ENCODE measurements at places on chromosomes 13 and 19.

DNA sequence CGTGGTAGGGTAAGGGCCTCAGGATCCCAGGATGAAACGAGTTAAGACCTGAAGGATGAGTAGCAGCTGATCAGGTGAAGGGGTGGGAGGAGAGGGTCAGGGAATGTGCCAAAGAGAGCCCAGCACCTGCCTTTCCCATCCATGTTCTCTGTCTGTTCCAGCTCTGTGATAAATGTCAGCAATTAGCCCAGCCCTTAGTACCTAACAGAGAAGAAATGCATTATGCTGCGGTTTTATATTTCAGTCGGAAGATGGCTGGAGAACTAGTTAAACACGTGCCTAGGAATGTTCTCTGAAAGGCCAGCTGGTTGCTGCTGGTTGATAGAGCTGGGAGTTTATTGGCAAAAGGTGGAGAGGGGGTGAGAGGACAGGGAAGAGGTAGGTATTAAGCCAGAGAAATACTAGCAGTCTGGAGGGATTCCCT lies 268.2 kb downstream of the SHISA2 start:
- DNase-seq, result no peak

- DNase-seq, result no peak
Measured at GRCh38 chr13:112895521-112896465, 73.2 kb upstream of the MCF2L start.

DNA sequence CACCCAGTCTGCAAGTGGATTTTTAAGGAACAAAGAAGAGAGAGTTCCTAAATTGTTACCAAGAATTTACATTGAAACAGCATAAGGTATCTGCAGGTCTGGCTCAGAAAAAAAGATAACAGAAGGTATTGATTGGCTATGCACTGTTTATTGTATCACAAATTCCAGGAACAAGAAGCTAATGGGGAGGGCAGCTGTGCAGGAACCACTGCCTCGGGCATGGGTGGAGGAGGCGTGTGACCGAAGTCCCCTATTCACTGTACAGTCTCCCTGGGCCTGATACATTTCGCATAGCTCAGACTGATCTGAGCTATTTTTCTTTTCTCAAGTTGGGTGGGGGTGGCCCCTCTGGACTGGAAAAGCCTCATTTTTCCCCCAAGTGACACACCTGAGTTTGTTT lies 11.7 kb downstream of the NECTIN2 start:
- DNase-seq, result no peak

DNA sequence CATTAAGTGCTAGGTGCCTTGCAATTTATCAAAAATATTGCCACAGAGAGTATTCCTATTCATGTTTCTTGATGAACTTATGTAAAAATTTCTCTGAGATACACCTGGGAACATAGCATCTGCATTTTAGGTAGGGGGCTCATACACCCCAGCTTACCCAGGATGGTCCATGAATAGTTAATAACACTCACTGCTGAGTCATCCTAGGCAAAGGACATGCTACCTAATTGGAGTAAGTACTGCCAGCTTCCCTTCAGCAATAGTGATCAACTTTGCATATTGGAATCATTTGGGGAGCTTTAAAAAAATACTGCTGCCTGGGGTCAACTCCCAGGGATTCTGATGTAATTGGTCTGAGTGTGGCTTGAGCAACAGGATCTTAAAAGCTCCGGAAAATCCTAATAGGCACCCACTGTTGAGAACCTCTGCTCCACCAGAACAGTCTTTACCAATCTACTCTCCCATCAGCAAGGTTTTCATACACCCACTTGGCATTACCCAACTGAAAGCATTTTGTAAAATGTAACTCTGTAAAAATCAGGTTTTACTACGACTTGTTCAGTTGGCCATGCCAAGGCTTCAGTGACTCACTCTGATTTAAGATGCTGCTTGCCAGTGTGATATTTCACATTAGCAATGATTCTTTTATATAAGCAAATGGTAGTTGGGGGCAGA lies 67.2 kb upstream of the FNDC3A start:
- DNase-seq, result no peak

DNA sequence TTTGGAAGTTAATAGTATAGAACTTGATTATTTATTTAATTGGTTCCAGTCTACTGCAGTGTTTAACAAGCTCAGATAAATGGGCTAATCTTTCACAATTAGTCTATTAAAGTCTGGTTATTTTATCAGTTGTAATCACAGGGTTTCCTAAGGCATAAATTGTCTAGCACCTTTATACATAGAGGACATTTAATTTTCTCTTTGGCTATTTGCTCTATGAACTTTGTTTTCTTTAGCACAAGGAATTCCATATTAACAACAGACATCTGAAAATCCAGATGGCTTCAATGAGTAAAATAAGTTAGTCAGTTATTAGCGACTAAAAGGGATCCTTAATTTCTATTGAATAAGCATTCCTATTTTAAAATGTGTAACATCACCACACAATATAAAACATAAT lies 1350.8 kb upstream of the SLC10A2 start:
- DNase-seq, result no peak

DNA sequence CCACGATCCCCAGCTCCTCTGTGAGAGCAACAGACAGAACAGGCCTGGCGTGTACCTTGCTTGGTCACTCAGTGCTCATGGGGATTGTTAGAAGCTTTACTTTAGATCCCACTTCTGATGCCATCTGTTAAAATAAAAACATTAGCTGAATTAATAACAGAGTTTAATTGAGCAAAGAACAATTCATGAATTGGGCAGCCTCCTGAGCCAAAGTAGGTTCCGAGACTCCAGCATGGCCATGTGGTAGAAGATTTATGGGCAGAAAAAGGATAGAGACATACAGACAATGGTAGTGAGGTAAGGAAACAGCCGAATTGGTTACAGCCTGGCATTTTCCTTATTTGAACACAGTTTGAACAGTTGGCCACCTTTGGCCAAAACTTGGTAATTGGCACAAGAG lies 223.9 kb upstream of the TRPC4 start:
- no peak for DNase-seq

DNA sequence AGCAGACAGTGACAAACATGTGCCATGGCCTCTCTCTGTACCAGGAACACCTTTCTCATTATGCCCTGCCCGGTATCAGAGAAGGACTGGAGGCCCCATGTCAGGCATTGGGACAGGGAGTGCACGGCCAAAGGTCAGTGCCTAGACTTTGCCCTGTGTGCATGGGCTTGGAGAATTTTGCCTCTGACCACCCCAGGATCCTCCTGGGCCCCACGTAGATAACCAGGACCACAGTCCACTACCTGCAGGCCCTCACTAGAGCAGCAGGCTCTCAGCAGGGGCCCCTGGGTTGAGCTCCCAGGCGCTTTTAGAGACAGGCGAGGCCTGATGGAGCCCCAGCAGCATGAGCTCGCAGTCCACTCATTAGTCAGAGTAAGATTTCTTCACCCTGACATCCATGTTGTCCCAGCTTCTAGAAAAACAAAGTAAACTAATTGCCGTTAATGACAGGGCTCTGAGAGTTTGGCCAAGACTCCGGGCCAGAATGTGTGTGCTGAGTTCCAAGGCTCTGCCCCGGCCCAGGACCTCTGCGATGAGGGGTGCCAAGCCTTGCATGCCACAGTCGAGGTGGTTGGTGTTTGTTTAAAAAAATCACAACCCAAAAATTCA lies 42.7 kb downstream of the CAPN12 start:
- no peak for DNase-seq

DNA sequence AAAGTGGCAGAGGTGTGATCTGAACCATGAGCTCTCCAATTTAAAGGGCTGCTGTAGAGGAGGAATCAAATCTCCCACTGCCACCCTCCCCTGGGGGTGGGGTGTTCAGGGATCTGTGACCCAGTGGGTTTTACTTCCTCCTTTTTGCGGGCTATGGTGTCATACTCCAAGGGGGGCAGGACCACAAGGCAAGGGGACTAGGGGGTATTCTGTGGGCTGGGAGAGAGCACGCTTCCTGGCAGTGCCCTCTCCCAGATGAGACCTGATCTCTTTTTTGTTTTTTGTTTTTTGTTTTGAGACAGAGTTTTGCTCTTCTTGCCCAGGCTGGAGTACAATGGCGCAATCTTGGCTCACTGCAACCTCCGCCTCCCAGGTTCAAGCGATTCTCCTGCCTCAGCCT lies 10.3 kb downstream of the PLD3 start:
- DNase-seq, result no peak

GRCh38 chr19:47302249-47302648 lies 7.4 kb upstream of the C5AR1 start:
- no peak for DNase-seq

GRCh38 chr19:13937479-13938300 lies 527 bp downstream of the PODNL1 start:
- DNase-seq, result no peak

DNA sequence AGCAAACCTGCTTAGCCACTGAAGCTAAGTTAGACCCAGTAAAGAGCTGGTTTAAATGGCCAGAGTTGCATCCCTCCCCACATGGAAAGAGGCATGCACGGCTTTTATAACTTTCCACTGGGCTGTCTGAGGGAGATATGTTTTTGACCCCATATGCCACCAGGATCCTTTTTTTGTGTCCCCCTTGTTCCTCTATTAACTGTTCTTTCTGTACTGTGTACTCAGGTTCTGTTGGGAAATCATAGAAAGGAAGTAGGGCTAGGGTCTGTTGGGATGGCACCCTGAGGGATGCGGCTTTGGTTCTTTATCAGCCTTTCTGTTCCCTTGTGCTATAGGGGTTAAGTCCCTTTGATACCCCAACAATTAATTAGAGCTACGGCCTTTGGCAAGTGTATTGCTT lies 12.2 kb upstream of the TM9SF2 start:
- no peak for DNase-seq

- peak; percentile 71 for DNase-seq
Measured at GRCh38 chr19:20423381-20424197, 142.0 kb downstream of the ZNF737 start.

- DNase-seq, result no peak
Measured at GRCh38 chr13:101307181-101307701, 109.1 kb downstream of the NALCN start.

GRCh38 chr19:1266129-1266915 lies 2.8 kb upstream of the CIRBP start:
- no peak for DNase-seq

DNA sequence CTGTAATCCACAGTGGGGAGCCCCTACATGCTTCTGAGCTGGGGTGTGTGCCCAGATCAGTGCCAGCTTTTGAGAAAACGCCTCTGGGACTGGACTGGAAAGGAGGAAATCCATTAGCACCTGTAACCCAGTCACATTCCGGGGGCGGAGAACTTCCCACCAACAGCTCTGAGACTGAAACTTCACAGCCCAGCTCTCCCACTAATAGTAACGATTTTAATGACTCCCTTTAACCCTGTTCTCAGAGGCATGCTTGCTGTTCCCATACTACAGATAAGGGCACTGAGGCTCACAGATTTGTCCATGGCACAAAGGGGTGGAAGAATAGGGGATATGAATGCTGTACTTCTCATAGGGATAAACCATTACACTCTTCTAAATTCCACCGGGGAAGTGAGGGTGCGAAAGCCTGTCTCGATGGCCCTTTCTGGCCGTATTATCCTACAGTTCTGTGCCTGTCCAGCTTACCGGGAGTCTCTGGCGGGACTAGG lies 851 bp downstream of the FBXO46 start:
- DNase-seq, result no peak

- DNase-seq, result no peak
Measured at GRCh38 chr13:41497436-41497835, 40.1 kb downstream of the RGCC start.

GRCh38 chr13:77521595-77522367 lies 13.7 kb upstream of the SCEL start:
- DNase-seq, result no peak

DNA sequence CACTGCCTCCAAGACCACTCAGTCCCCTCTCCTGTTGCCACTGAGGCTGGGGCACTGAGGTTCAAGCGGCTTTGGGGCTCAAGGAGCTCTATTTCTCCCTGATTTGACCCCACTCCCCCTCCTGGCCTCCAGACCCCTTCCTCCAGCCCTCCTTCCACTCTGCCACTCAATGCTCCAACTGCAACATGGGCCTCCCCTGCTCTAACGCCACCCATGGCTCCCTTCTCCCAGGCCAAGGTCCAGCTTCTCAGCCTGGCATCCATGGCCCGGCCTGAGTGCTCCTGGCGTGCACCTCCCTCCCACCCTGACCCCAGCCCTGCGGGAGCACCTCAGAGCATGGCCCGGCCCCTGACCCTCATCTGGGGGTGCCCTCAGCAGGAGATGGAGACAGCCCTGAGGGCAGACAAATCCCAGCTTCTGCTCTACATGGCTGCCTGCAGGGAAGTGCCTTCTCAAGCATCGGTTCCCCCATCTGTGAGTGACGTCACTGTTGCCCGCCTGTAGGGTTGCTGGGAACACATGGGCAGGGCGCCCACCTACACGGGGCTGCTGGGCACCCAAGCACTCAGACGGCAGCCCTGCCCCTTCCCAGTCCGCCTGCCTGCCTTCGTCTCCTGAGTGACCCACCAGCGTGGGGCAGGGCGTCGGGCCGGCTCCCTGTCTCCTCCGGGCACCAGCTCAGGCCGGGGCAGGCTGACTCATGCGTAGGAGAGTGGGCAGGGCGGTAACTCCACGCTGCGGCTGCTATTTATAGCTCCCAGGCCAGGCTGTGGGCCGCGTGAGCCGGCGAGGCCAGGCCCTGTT lies 1.6 kb upstream of the DIRAS1 start:
- DNase-seq, result no peak

DNA sequence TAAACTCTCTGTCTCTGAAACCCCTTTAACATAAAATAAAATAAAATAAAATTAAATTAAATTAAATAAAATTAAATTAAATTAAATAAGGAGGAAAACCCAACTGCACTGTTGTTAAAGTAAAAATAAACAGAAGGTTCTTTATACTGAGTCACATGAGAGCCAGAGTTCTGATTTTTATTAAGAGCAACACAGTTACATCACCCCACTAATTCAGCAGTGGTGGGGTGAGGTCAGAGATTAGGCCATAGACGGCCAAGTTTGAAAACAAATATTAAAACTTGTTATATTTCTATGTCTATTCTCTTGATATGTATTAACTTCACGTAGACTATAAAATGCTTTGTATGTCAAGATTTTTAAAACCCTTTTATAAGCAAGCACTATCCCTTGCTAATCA lies 59.5 kb downstream of the MYCBP2 start:
- DNase-seq, result no peak

DNA sequence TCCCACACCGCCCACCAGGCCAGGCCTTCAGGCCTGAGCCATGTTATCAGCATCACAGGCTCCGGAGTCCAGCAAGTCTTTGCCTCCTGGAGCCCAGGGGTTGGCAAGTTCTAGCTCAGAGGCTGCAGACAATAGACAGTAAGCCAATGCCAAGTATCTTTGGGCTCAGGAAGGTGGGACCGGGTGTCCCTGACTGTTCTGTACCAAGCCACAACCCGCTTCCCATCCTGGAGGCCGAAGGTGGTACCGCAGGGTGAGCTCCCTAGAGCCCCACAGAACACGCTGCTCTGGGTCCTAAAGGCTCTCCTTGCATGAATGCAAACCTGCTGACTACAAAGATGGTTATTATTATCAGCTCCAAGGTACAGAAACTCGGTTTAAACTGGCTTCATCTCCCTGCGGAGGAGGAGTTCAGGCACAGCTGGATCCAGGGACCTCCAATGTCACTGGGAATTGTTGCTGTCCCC lies 5.5 kb upstream of the FSTL3 start:
- DNase-seq, result no peak

GRCh38 chr19:30449078-30449590 lies 77.0 kb downstream of the ZNF536 start:
- peak; percentile 81 for DNase-seq

- no peak for DNase-seq
Measured at GRCh38 chr19:33290082-33290815, 12.1 kb downstream of the CEBPA start.

- no peak for DNase-seq
Measured at GRCh38 chr13:113628291-113629270, 29.4 kb downstream of the ATP4B start.
